Cerebellum (tissue), 4 donors: ENCODE measurements at places on chromosomes 1 and 21. TPM values are rescaled to one million over a fixed set of nuclear protein-coding genes. Genes with fewer than 3 reads are reported as not detected.

DNA sequence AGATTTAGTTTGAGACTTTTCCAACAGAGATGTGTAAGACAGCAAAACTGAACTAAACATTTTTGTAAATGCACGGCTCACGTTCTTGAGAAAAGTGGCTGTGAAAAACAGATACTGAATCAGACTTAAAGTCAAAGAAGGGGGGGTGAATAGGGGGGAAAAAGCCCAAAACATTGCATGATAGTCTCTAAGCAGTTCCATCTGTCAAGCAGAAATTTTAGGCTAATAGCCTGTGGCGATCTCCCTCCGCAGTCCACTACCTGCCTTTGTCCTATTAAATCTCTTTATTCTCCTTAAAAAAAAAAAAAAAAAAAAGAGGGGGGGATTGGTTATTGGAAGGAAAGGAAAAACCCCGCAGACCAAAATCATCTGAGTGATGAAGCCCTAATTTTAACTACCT, 217.6 kb upstream of the NFIA start:
- DNase-seq = no peak

GRCh38 chr21:44847261-44848056, 26.0 kb downstream of the PTTG1IP start:
- DNase-seq = no peak

DNA sequence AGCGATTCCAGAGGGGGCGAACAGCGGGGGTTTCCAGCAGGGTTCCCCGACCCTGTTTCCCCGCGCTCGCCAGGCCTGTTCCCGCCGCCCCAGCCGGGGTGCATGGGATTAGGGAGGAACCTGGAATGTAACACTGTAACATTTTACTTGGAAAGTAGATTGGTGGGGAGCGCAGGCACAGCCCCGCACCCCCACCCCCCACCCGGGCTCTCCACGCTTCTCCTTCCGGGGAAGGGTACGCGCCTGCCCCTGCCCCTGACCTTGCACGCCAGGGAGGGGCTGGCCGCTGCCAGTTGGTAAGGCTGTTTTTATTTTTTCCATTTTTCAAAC, 427 bp downstream of the FAM3B start:
- no peak for DNase-seq

NPHS2 gene
- total RNA-seq = not detected

SPATA46 gene
- total RNA-seq = not detected
